ENCODE measurements at places on chromosomes 1 and 21.

DNA sequence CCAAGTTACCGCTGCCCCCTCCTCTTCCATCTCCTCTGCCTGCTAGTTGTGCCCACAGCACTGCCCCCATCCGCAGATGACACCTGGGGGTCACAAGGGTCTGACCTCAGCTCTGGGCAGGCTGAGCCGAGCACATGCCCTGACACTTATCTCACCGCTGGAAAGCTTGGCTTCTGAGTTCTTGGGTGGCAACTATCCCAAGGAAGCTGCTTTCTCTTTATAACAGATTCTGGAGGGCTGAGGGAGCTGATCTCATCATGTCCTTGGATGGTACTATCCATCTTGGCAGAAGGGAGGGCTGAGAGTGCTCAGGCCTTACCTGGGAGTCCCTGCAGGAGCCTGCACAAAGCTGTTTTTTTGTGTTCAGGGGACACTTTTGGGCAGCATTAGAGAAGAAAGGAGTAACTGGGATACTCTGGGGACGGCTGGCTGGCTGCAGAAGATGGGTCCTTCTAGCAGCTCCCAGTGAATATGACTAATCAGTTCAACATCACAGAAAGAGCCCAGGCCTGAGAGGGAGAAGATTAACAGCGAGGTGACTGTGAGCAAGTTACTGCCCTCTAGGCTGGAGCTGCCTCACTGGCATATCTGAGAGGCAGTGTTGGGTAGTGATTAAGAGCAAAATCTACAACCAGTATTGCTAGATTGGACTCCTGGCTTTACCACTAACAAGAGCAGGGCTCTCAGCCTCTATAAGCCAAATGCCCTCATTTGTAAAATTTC is 71.6 kb downstream of the PLXNA2 start:
- no peak for DNase-seq

- no peak for DNase-seq
Observed at GRCh38 chr1:243233908-243234307, 21.2 kb downstream of the CEP170 start.

GRCh38 chr1:16720351-16721223 is 19.7 kb upstream of the RNU1-4 start:
- DNase-seq: no peak

DNA sequence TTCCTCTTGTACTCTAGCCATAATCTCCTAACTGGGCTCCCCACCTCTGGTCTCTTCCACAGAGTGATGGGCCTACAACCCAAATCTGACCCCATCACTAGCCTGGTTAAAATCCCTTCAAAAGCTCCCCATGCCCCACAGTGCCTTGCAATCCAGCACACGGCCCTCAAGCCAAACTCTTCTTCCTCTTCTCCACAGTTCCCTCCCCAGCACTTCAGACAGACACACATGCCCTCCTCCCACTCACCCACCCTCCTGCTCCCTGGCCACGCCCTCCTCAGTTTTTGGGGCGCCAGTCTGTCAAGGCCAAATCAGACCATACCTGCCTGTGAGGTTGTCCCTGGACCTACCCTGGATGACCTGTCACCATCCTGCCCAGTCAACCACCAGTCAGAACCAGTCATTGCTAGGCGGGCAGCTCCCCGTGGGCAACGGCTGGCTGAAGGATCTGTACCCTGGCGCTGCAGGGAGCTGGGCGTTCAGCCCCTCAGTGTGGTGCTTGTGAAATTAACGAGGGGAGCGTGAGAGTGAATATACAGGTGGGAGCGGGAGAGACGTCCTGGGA is 753 bp downstream of the C1orf210 start:
- DNase-seq: no peak

DNA sequence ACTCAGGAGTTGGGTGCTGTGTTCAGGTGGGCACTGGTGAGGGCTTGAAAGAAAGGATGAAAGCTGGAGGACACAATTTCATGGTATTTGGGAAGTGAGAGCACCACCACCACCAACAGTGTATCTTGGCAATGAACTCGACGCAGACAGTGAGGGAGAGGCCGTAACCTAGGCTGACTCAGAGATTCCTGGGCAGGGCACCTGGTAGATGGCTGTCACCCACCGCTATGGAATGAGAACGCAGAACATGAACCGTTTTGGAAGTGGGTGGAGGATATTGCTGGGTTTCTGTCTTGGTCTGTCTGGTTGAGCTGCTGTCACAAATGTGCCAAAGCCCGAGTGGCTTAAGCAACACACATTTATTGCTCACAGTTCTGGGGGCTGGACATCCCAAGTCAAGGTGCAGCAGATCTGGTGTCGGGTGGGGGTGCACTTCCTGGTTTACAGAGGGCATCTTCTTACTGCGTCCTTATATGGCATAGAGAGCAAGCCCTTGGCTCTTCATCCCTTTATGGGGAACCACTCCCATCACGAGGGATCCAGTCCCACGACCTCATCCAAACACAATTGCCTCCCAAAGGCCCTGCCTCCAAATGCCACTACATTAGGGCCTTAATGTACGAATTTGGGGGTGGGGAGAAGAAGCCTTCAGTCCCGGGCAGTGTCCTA is 246.3 kb downstream of the SIPA1L2 start:
- DNase-seq: no peak

GRCh38 chr1:100735244-100735643 is 15.7 kb downstream of the VCAM1 start:
- DNase-seq: no peak

- DNase-seq: no peak
Observed at GRCh38 chr1:92743221-92743620, 41.7 kb downstream of the EVI5 start.

DNA sequence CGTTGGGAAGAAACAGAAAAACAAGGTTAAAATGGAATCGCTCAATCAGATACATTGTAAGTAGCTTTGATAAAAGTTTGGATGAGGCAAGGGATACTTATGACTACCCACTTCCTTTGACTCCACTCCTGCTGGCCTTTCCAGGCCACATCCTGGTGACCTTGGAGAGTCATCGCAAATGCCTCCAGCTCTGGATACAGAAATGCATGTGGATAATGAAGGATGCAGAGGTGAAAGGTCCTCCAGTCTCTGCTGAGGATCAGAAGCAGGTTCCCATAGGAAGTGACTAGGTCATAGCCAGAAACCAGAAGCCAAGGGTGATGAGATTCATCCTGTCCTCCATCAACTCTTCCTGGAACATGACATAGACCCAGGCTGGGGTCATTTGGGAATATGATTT is 6.2 kb upstream of the CAMK1G start:
- no peak for DNase-seq

GRCh38 chr1:27787895-27788294 is 14.9 kb downstream of the STX12 start:
- DNase-seq: no peak

- no peak for DNase-seq
Observed at GRCh38 chr1:244161236-244161510, 110.1 kb downstream of the ZBTB18 start.

GRCh38 chr1:31583995-31584868 is 7.9 kb downstream of the TINAGL1 start:
- DNase-seq: no peak

- no peak for DNase-seq
Observed at GRCh38 chr1:29669912-29670311, 433.6 kb downstream of the PTPRU start.

DNA sequence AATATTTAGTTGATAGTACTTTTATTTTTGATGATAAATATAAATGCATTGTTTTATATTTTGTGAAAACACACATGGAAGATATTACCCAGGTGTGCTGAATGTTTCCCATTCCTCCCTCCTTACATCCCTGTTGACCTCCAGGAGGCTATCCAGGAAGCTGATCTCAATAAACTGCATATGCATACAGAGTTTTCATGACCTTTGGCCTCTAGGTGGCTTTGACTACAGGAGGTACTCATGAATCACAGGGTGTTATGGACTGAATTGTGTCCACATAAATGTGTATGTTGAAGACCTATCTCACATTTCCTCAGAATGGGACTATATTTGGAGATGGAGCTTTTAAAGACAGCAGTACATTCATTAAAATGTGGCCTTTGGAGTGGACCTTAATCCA is 914.9 kb upstream of the NCAM2 start:
- DNase-seq: no peak

DNA sequence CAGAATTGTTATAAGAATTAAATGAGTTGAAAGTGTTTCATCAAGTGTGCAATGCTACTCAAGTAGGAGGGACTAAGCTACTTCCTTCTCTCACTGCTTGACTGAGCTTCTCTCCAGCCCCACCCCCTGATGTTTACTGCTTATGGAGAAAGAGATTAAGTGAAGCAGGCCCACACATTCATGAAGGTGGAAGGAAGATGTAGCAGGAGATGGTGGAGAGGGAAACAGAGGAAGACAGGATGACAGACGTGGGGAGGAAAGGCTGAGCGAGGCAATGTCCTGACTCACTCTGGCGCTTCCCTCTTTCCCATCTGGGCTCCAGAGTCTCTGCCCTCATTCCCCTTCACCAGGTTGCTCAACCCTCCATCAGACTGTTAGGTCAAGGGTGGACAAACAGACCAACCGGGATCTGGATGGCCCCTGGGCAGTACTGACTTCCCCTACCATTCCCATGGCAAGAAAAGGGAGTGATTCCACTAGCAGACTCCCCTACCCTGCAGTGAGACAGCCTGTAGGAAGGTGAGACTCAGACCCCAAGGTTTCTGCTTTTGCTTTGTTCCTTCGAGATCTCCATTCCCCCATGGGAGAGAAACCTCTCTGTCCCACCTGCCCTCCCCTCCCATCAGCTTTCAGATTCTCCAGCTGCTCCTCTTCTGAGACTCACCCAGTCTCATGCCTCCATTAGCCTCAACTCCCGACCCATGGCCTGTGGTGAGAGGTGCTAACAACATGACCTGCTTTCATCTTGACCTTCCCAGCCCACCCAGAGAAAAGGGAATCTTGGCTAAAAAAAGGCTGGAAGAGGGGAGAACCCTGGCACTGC is 3.1 kb upstream of the ARHGEF2 start:
- DNase-seq: no peak

DNA sequence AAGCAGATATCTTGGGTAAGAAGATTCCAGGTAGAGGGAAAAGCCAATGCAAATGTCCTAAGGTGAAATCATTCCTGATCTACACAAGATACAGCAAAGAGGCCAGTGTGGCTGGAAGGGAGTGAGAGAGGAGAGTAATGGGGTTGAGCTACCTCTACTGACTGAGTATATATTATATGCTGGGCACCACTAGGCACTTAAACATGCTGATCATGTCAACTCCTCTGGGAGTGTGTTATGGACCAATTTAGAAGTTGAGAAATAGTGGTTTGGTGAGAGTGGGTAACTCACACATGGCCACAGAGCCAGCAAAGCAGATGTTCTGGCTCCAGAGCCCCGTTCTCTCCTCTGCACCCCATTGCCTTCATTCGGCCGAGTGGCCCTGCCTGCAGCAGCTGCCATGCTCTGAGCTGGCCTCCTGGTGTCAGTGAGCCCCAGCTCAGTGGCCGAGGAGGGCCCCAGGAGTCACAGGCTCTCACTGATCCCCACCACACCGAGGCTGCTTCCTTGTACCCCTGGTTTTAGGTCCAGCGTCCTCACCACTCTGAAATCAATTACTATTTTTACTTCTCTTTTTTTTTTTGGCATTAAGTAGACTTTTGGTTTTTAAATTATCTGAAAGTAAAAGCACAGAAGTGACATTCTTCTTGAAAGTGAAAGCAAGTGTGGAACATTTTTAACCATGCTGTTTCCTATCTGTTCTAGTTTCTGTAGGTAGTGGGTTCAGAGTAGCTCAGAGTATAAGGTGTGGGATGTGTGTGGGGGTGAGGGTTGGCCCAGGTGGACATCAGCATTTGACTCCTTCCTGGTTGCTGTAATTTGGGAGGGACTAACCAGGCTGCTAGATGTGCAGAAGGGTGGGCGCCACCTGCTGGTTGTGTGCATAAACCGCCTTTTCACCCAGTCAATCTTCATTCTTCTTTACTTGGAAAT is 45.8 kb upstream of the CRNN start:
- DNase-seq: peak; percentile 57

GRCh38 chr21:35375115-35375514 is 326.0 kb upstream of the RUNX1 start:
- no peak for DNase-seq

DNA sequence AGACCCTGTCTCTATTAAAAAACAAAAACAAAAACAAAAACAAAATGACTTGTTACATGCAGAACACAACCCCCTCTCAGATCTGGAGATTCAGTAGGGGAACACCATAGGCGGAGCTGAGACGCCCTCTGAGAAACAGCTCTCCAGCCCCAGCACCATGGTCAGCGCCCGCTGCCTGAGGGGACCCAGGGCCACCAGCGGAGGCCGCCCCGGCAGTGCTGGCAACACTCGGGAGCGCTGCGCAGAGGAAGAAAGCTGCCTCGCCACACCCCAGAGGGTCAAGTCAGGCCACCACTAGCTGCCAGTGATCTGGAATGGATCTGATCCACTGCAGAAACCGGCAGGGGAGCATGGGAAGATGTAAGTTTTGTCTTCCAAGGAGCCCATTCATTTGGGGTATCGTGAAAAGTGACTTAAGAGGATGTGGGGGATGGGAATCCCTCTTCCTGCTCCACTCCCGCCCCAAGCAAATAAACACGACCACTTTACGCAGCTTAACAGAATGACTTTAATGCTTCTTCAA is 3.1 kb downstream of the ACTA1 start:
- no peak for DNase-seq

DNA sequence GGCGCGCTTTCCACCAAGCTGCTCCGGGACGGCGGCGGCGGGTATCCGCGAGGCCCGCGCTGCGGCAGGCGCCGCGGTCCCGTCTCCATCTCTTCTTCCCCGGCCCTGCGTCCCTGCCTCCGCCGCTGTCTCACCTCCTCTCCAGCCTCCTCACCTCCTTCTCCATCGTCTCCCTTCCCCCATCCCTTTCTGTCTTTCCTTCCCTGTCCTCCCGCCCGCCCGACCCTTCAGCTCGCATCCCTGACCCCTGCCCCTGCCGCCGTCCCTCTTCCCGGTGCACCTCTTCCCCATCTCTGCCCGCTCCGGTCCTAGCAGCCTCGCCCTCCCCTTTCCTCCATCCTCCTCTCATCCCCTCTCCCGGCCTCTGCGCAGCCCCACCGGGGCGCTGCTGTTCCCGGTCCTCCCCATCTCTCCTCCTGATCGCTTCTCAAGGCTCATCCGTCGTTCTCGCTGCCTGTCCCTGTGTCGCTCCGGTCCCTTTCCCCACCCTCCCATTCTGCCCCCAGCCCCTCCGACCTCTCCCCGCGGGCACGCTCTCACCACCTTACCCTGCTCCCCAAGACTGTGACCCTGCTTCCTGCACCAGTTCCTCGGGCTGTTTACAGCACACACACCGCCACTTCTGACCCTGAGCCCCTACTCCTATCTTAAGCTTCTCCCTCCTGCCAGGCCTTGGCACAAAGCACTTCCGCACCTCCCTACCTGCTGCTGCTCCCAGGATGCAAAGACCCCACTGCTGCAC is 760 bp upstream of the NPHP4 start:
- peak; percentile 44 for DNase-seq
